Eye (tissue), 1 donor: ENCODE measurements at places on chromosomes 16 and 17.

GRCh38 chr16:88885693-88886280 lies 19.3 kb upstream of the PABPN1L start:
- no peak for DNase-seq

DNA sequence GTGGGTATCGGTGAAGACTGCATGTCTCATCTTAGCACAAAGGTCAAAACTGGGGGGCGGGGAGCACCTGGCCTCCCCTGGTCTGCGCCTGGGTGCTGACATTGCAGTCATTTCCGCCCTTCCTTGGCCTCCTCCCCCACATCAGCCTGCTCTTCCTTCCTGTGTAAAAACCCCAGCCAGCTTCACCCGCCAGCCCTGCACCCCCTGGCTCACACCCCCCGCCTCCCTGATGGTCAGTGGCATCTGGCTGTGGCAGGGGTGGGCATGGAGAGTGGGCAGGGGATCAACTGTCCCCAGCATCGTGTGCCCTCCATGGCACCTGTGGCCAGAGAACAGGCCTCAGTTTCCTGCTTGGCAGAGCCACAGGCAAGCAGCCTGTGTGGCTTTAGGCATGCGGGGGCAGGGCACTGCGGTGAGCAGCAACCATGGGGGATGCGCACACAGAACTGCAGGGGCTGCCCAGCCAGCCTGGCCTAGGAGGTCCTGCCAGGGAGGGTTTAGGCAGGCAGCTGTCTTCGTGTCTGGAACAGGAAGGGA lies 26.5 kb upstream of the LASP1NB start:
- DNase-seq: no peak

DNA sequence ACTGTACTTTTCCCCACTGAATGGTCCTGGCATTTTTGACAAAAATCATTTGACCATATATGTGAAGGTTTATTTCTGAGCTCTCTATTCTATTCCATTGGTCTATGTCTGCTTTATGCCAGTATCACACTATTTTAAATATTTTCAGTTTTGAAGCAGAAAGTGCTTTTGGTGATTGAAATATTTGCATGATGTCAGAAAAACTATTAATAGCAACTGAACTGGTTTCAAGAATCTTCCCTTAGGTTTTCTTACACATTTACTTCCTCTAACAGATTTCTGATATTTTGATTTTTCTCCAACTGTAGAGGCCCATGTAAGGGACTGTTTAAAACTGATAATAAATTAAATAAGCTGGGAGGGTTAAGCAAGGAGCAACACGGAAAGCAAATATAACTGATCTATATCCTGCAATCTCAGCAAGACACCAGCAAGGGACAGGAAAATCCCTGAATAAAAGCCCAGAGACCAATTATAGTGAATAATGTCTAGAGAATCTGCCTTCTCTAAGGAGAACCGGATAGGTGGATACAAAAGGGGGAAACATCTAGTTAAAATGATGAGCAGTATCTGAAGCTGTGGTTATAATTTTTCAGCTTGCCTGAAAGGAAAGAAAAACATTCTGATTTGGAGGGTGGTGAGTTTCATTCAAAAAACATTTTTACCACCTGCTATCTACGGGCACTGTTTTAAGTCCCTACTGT lies 80.9 kb upstream of the STAC2 start:
- peak; percentile 16 for DNase-seq

GRCh38 chr17:50560185-50560824 lies at the start of gene CACNA1G:
Gene CACNA1G (plus strand): TSS chr17:50560715. CDS start chr17:50561460, 745 bp downstream.
- DNase-seq: peak; percentile 96

DNA sequence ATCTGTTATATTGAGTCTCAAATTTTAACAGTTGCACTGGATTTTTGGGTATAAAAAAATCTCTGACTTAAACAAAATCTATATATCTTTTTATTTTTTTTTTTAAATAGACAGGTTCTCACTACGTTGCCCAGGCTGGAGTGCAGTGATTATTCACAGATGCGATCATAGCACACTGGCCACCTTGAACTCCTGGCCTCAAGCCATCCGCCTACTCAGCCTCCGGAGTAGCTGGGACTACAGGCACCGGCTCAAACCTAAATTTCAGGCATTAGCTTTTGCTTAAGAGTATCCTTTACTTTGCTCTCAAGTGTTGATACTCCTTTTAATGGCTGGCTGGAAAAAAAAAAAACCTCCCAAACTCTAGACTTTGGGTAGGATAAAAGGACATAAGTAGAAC lies 61.6 kb downstream of the RPGRIP1L start:
- no peak for DNase-seq

DNA sequence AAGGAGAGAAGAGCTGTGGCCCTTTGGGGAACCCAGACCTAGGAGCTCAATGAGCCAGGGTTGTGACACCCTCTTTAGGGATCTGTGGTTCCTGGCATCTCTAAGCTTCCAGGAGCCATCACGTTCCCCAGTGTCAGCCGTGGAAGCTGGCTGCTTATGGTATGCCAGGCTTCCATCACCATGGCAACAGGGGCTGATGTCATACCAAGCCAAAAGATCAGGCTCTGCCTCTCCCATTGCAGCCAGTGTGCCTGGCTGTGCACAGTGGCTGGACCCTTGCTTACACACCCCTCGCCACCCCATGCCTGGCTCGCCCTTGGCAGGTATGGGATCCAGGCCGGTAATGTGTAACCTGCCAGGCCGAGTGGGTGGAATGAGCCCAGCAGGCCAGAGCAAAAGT lies 91.1 kb downstream of the SSH2 start:
- DNase-seq: peak; percentile 80

DNA sequence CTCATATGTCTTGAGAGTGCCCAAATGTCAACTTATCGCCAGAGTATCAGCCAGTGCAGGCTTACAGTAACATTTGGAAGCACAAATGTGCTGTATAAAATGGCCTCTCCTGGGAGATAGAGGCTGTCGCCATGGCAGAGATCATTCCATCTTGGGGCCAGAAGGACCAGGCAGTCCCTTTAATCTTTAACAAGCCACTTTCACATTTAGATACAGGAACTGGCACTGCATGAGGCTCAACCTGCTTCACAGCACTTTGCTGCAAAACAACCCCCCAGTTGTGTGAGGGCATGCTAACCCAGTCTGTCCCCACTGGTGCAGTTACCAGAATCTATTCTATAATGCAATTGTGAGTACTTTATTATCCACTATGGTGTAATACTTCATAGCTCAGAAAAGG lies 4.7 kb upstream of the RFFL start:
- no peak for DNase-seq

GRCh38 chr17:17151055-17151454 lies 55.1 kb downstream of the PLD6 start:
- no peak for DNase-seq

- no peak for DNase-seq
These were observed 231.9 kb upstream of the TNRC6C start for GRCh38 chr17:77726549-77727006.

GRCh38 chr17:75500419-75501216 lies 14.7 kb downstream of the CASKIN2 start:
- no peak for DNase-seq

- peak; percentile 39 for DNase-seq
These were observed 30.1 kb downstream of the FZD2 start for GRCh38 chr17:44587339-44587738.

GRCh38 chr16:635573-636205 lies 416 bp downstream of the METTL26 start:
- DNase-seq: no peak

DNA sequence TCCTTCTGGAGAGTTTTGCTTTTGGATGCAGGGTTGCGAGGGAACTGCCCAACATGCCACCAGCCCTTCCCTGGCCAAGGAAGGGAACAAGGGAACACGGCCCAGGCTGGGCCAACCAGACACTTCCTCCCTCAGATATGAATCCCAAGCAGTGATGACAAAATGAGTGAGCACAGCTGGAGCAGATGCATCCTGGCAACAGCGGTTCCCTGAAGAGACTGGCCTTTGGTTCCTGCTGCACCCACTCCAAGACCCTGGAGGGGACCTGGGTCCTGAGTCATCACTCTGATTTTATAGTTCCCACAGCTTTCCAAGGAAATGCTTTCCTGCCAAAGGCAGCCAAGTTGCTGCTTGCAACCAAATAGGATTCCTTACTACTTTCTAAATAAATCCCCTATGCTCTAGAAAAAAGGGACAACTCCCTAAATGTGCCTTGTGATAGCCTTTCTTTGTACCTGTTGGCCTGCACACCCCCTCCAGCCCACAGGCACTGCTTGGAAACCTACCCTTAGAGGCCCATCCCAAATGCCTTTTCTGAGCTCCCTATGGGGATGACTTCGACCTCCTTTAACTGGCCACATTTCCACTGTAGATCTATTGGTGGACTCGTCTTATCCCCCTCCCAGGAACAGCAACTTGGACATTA lies 5.3 kb downstream of the ST3GAL2 start:
- no peak for DNase-seq
